HFFc6 (cell line): ENCODE measurements at places on chromosomes 1 and 21. TPM values are rescaled to one million over a fixed set of nuclear protein-coding genes. Genes with fewer than 3 reads are reported as not detected.

The SLAMF9 gene
- not detected in 3 replicates for total RNA-seq

The HCRTR1 gene
- total RNA-seq: not detected in 3 replicates

DNA sequence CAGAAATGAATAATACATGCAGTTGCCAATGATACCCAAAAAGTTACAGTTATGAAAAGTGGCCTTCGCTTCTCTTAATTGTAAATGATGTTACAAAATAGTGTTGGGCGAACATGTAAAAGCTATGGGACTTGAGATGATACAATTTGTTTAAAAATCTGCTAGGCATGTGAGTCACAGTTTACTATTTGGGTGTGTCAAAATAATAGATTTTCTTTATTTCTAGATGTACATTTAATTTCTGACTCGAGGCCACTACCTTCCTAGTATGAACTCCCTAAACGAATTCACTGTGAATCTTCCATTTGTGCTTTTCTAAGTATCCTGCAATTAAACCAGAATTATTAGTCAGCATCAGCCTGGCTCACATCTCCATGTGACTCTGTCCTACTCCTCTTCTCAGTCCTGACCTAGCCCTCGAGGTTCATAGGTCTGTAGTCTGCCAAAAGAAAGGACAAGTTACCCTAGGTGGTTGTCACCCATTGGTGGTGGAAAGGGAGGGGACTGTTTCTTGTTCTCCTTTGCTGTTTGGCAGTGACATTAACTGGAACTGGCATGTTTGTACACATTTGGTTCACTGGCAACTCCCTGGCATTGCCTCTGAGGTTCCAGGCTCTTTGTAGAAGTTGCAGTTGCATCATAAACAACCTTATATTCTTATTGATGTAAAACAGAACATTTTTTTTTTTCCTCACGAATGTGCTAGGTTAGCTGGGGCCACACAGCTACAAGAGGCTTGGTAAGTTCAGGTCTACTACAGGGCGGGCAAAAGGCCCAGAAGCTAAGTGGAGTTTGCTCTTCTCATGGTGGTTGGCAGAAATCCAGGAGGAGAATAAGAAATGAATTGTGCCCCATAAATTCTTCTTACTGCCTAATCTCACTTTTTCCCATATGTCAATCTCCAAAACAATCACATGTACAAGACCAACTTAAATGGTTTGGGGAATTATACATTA is 746.5 kb upstream of the ADAMTS5 start:
- H3K27ac ChIP-seq: no peak overlapping the region
- no peaks in the 10 kb centered on the region for H3K4me1 ChIP-seq

GRCh38 chr21:29075706-29076466 is 2.4 kb upstream of the CCT8 start:
- peak; percentile 40 for DNase-seq
- H3K4me1 ChIP-seq: peaks cover 77% of the 10 kb centered on the region
- H3K27me3 ChIP-seq: peaks cover 3% of the 10 kb centered on the region
- peak overlapping the region; percentile 9 for H3K4me3 ChIP-seq
- peaks cover 19% of the 10 kb centered on the region for H3K36me3 ChIP-seq
- H3K27ac ChIP-seq: peak overlapping the region; percentile 50; the same call in 1 of the 2 replicates

GRCh38 chr1:75327395-75327794 is 193.2 kb downstream of the LHX8 start:
- no peak overlapping the region for H3K4me3 ChIP-seq
- no peaks in the 10 kb centered on the region for H3K27me3 ChIP-seq
- H3K27ac ChIP-seq: no peak overlapping the region
- H3K36me3 ChIP-seq: no peaks in the 10 kb centered on the region
